ENCODE measurements at places on chromosomes 2 and 18.
A peak's percentile ranks its signal among the peaks of the same experiment; 100 is the strongest.

DNA sequence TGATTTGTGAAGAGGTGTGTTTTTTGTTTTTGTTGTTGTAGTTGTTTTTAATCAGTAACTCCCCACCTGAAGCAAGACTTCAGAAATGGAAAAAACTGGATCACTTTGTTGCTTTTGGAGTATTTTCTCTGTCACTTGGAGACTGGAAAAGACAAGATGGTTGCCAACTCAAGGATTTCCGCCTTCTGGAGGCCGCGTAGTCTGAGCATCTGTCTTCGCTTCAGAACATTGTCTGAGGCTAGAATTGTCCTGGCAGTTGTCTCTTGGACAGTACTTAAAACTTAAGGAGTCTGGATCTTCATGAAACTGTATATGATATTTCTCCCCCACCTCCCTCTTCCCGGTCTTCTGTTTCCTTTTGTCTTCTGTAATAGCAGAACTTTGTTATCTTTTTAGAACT is 67.7 kb downstream of the ARHGAP28 start:
- DNase-seq, result no peak

GRCh38 chr2:69619725-69620124 is 23.8 kb downstream of the AAK1 start:
- no peak for DNase-seq

- DNase-seq, result no peak
Observed at GRCh38 chr2:153165021-153165420, 313.5 kb downstream of the RPRM start.

DNA sequence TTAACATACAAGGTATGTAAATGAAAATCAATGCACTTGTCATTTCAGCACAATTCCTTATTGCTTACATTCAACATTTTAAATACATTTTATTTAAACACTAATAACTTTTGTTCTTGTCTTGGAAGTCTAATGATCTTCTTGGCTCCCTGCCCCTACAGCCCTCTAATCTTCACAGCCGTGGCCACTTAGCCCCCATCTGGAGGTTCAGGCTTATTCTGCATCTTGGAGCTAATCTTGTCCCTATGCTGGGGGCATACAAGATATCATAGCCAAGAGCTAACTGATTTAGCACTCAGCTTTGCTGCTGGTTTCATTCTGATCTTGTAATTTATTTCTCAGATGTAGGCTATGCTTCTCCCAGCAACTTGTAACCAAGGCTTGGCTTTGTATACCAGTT is 140.8 kb downstream of the TMEFF2 start:
- no peak for DNase-seq

- DNase-seq, result no peak
Observed at GRCh38 chr2:203059567-203060240, 45.0 kb downstream of the NBEAL1 start.

DNA sequence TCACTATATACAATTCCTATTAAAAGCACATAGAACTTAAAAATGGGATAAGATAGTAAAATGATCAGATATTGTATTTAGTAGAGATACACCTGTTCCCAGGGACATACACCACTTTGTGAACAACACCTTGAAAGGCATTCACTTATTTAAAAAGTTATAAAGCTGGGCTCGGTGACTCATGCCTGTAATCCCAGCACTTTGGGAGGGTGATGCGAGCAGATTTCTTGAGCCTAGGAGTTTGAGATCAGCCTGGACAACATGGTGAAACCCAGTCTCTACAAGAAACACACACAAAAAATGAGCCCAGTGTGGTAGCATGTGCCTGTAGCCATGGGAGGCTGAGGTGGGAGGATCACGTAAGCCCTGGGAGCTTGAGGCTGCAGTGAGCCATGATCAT is 90.9 kb downstream of the RAPGEF4 start:
- DNase-seq, result peak; percentile 6

GRCh38 chr18:73621091-73621490 is 526.5 kb downstream of the FBXO15 start:
- DNase-seq, result no peak

GRCh38 chr18:2002151-2002550 is 569.2 kb downstream of the METTL4 start:
- DNase-seq, result peak; percentile 14

GRCh38 chr18:76234676-76235060 is 260.4 kb downstream of the ZNF516 start:
- no peak for DNase-seq

DNA sequence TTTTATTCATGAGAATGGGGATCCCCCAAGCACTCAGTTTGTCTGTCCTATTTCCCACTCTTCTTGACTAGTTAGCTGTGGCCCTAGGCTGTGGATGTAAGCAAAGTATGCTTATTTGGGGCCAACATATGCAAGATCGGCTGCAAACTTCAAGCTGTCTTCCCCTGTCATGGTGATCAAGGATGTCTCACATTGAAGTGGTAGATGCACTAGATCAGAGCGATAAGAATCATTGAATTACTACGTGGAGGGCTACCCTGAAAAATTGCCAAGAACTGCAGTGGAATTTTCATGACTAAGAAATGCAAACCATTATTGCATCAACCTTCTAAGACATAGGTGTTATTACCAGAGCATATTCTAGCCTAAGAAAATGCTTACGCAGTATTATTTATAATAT is 527.4 kb downstream of the RNF144A start:
- no peak for DNase-seq

DNA sequence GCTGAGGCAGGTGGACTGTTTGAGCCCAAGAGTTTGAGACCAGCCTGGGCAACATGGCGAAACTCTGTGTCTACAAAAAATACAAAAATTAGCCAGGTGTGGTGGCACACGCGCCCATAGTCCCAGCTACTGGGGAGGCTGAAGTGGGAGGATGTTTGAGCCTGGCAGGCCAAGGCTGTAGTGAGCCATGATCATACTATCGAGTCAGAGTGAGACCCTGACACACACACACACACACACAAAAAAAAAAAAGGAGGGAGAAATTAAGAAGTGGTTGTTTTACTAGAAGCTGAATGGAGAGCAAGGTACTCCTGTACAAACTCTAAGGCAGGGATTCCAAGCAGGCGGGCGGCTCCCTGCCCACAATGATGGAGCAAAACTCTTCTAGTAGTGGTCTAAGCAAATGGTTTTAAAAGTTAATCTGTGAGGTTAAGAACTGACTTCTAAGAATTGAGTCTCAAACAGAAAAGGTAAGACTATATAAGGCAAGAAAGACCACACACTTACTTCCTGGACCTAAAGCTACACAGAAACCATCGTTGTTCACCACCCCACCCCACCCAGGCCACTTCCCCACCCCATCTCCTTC is 2.6 kb downstream of the ANKRD44 start:
- no peak for DNase-seq

GRCh38 chr2:151996243-151997003 is 102.4 kb downstream of the CACNB4 start:
- no peak for DNase-seq

- no peak for DNase-seq
Observed at GRCh38 chr18:33983126-33983525, 241.6 kb downstream of the NOL4 start.

DNA sequence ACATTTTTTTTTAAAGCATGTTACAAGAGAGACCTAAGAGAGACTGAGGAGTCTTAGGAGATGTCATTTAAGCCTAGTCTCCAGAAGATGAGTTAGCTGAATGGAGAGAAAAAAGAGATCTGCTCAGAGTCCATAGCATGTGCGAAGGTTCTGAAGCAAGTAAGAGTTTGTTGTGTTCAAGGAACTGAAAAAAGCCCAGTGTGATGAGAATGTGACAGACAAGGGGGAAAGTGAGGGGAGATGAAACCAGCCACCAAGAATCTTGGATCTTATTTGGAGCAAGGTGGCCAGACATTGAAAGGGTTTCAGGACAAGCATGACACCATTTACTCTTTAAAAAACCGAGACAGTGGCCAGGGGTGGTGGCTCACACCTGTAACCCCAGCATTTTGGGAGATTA is 5.2 kb upstream of the MOB1A start:
- no peak for DNase-seq

GRCh38 chr2:26646986-26647672 is 6.0 kb upstream of the CIB4 start:
- DNase-seq, result no peak

GRCh38 chr2:171513719-171514160 is 8.5 kb upstream of the CYBRD1 start:
- DNase-seq, result no peak

GRCh38 chr18:595571-595970 is 1.2 kb upstream of the CLUL1 start:
- DNase-seq, result no peak

Measured in kidney tubule cell (primary cell).